IMR-90 (cell line): ENCODE measurements at places on chromosomes 4 and X.
A peak's percentile ranks its signal among the peaks of the same experiment; 100 is the strongest.

GRCh38 chr4:23911675-23912455 lies 22.0 kb upstream of the PPARGC1A start:
- no peak for DNase-seq

DNA sequence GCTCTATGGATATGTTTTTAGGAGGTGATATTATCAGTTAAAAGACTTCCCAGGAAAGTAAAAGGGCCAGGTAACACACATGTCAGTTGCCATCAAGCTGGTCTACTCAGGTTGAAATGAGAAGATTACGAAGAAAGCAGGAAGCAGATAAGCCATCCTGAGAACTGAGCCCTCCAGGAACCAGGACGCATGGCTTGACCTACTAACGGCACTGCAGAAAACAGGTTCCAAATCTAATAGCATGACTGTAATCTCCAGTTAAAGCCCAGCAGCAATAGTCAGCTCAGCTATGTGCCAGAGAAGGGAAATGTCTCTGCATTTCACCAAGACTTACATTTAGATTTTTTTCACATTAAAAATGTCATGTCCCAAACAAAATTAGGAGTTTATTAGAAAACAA lies 77.9 kb downstream of the APBB2 start:
- DNase-seq, result no peak

GRCh38 chr4:5114950-5115349 lies 63.7 kb downstream of the STK32B start:
- DNase-seq, result peak; percentile 58

GRCh38 chrX:140053846-140054245 lies 88.5 kb upstream of the CXorf66 start:
- DNase-seq, result no peak

DNA sequence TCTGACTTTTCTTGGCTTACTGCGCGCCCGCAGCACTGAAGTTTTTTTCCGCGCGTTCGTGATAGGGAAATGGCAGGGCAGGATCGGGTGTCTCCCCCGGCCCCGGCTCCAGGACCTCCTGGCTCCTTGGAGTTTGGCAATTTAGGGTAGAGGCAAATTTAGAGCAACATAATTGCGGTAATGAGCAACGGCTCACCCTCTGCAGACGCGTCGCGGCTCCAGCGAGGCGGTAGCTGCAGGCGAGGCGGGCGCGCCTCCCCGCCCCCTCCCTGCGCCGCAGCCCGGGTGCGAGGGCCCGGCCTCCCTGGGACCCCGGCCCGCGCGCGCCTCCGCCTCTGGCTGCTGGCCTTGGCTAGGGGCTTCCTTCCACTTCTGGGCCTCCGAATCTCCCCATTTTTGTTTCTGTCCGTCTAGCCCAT lies 6.2 kb downstream of the MSX1 start:
- no peak for DNase-seq

GRCh38 chrX:139388254-139388653 lies 142.3 kb upstream of the F9 start:
- no peak for DNase-seq

GRCh38 chr4:184267206-184267608 lies 49.5 kb upstream of the ENPP6 start:
- DNase-seq, result no peak

DNA sequence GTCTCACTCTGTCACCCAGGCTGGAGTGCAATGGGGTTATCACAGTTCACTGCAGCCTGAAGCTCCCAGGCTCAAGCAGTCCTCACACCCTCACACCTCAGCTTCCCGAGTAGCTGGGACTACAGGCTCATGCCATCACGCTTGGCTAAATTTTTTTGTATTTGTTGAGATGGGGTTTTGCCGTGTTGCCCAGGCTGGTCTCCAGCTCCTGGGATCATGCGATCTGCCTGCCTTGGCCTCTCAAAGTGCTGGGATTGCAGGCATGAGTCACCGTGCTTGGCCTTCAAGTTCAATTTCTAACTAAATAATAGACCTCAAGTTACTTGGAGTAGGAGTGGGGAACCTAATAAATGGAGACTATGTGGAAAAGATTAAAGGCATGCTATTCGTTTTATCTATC lies 48.9 kb downstream of the MND1 start:
- peak; percentile 85 for DNase-seq

DNA sequence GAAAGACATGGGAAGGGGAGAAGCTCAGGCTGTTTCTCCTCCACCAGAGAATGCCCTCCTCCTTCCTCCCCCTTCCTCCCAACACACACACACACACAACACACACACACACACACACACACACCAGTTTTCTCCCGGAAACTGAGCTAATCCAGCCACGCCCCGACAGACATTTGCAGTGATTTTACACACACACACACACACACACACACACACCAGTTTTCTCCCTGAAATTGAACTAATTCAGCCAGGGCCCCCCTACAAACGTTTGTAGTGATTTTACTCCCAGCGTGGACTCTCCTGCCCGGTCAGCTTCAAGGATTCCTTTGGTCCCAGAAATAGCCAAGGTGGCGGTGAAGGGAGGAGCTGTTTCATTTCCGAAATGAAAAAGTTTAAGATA lies 32.9 kb upstream of the STX18 start:
- peak; percentile 72 for DNase-seq

DNA sequence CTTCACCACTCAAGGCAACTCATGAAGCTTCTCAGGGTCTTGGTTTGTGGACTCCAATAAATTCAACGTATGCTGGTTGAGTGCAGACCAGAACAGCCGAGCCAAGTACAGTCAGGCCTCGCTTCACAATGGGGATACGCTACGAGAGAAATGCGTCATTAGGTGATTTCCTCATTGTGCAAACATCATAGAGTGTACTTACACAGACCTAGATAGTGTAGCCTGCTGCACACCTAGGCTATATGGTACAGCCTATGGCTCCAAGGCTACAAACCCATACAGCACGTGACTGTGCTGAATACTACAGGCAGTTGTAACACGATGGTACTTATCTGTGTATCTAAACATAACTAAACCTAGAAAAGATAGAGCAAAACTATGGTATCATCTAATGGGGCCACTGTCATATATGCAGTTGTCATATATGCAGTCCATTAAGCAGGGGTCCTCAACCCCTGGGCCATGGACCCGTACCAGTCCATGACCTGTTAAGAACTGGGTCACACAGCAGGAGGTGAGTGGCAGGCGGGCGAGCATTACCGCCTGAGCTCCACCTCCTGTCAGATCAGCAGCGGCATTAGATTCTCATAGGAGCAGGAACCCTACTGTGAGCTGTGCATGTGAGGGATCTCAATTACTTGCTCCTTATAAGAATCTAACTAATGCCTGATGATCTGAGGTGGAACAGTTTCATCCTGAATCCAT lies 31.5 kb downstream of the RTL5 start:
- no peak for DNase-seq

DNA sequence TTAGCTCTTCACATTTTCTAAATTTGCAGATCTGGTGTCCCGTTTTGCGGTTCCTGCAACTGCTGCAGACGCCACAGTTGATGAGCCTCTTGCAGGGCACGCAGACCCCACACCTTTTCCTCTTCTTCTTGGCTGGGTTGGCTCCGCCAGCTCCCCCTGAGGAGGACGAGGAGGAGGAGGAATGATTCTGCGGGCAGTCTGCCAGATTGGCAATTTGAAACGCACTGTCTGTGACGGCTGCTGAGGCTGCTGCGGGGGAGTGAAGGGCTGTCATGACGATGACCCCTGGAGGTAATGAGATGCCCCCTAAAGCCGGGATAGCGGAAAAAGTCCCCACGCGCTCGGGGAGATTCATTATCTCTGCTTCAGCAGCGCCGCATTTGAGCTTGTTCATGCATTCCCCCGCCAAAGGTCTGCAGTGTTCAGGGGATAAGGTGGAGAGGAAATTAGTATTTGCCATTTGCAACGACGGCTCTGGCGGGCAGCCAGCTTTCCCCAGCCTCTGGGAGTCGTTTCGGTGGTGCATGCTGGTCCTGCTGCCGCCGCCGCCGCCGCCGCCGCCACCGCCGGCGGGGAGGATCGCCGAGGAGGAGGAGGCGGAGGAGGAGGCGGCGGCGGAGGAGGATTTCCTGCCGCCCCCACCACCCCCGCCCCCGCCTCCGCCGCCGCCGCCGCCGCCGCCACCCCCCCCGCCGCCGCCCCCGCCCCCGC lies 3.8 kb downstream of the CXXC4 start:
- DNase-seq, result peak; percentile 17

DNA sequence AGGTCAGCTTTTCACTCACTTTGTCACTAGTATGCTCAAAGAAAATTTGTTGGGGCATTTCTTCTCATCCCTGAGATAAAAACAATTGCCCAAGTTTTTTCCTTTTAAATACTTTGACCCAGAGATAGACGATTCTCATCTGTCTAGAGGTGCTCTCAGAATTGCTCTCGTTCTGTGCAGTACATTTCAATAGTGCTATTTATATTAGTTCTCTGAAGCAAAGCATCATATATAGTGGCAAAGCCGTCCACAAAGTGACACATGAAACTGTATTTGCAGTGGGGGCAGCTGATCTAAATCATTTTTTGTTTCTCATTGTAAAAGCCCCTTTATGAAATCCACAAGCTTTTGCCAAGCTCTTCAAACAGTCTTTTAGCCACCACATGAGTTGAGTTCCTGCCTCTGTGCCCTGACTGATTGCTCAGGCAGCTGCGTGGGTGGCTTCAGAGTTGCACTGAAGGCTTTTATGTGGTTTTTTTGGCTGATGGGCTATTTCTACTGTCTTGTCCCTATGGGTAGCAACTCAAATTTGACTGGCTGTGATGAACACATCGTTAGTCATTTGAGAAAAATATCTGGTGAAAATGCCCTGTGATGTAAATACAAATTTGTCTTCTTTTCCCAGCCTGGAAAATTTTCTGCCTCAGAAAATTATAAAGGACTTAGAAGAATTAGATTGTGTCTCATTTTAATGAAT lies 119.1 kb upstream of the OTUD4 start:
- DNase-seq, result peak; percentile 75

- DNase-seq, result peak; percentile 25
Observed at GRCh38 chr4:173121076-173121561, 47.5 kb upstream of the GALNT7 start.

GRCh38 chr4:7630568-7631287 lies 196.0 kb upstream of the PSAPL1 start:
- peak; percentile 89 for DNase-seq

- DNase-seq, result no peak
Observed at GRCh38 chr4:121898150-121898549, 27.9 kb upstream of the BBS7 start.

DNA sequence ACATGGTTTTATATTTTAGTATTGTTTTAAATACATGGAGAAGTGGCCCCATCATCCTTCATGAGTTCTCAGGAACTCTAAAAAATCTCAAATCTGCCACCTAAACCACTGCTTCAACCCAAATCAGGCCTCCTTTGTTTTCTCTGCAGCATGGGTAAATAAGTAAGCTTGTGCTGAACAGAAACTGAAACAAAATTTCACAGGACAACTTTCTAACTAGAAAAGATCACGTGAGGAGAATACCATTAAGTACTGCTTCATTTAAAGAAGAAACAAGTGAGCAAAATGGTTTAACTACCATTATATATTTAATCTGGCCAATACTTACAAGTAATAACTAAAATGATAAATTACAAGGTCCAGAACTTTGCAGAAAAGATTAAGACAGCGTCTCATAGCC lies 2.5 kb downstream of the ARAP2 start:
- no peak for DNase-seq

- peak; percentile 70 for DNase-seq
Observed at GRCh38 chr4:184653650-184654049, 4.1 kb downstream of the PRIMPOL start.
